Stimulated activated CD8-positive, alpha-beta memory T cell treated with anti-CD3 and anti-CD28 coated beads, Interleukin-4, amount 100 ng/mL, for 4 hours (primary cell): ENCODE measurements at places on chromosomes 5 and 9.

DNA sequence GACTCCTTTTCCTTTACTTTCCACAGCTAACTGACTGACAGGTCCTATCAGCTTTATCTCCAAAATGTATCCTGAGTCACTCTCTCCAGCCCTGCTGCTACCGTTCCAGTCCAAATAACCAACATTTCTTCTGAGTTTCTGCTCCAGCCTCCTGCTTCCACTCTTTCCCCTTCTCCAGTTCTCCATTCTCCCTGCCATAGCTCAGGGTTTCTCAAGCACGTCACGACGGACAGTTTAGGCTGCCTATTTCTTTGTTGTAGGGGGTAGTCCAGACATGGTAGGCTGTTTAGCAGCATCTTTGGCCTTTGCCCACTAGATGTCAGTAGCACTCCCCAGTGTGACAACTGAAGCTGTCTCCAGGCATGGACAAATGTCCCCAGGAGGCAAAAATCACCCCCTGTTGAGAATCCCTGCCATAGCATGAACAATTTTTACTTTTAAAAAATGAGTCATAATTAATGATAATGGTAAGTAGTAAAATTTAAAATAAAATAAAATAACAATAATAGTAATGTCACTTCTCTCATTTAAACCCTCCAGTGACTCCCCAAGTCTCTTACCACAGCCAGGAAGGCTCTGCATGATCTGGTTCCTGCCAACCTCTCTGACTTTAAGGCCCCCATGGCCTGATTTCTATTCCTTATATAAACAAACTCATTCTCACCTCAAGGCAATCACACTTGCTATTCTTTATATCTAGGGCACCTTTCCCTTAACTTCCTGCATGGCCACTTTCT lies 105.4 kb upstream of the FER start:
- DNase-seq: peak; percentile 7

DNA sequence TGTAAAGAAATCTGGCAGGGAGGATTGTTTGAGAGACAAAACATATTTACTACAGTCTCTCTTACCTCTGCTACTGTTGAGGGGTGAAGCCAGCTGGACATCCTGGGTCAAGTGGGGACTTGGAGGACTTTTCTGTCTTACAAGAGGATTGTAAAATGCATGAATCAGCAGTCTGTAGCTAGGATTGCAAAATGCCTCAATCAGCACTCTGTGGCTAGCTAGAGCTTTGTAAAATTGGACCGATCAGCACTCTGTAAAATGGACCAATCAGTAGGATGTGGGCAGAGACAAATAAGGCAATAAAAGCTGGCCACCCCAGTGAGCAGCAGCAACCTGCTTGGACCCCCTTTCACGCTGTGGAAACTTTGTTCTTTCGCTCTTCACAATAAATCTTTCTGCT lies 995.8 kb upstream of the CDH6 start:
- no peak for DNase-seq

- no peak for DNase-seq
These were observed 194.3 kb upstream of the VLDLR start for GRCh38 chr9:2427120-2427891.

GRCh38 chr9:81686614-81687520 lies 2.5 kb downstream of the TLE1 start:
- no peak for DNase-seq

- DNase-seq: no peak
These were observed 4.4 kb upstream of the PRR7 start for GRCh38 chr5:177442066-177442826.

DNA sequence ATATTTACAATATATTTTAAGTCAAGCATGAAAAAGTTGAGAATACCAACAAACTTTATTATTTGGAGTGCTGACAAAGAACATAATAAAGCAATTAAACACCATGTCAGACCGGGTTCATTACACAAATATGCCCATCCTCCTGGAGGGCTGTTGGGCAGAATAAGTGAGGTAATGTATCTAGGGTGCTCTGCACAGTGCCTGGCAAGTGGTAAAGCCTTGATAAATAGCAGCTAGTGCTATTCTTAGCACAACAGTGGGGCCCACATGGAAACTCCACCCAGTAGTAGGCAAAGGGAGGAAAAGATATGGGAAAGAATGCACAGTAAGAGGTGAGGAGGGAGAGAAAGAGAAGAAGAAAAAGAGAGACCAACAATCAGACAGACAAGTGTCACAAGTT lies 97.7 kb downstream of the SLC1A3 start:
- DNase-seq: no peak

DNA sequence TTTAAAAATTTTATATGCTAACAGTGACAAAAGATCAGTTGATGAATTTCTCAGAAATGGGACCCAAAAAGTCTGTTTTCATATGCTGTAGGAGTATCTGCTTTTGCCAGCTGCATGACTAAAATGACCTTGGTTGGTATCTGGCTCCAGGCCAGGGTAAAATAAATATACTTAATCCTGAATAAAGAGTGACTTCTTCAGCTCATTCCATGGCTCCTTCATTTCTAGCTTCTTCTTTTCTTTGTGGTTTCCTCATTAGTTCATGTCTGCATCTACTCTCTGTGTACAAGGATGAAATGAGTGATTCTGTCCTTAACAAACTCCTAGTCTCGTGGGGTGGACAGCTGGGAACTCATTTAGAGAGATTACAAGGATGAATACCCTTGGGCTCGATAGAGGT lies 36.0 kb downstream of the RCL1 start:
- DNase-seq: no peak

DNA sequence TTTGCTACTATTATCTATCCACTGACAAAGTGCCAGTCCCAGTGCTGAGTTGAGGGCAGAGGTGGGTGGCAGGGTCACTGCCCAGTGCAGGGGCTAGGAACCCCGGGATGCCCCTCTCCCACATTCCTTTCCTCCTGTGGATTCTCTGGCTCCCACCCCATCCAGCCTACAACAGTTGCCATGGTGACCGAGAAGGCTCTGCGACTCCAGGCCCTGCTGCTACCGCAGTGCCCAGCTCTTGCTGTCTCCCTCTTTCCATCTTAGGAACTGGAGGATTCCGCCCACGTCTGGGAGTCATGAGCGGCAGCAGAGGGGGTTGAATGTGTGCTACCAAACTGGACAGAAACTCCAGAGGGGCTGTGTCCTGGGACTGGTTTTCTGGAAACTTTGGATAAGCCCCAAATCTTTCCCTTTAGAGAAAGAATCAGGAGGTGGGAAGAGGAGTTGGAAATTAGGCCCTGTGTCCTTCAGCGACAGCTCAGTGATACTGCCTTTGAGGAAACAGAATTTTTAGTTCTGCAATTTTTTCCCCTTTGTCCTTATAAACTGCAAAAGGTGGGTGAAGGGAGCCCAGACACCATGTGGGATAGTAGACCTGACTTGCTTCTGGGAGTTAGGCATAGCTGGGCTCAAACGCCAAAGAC lies 20.7 kb upstream of the C5orf47 start:
- no peak for DNase-seq

DNA sequence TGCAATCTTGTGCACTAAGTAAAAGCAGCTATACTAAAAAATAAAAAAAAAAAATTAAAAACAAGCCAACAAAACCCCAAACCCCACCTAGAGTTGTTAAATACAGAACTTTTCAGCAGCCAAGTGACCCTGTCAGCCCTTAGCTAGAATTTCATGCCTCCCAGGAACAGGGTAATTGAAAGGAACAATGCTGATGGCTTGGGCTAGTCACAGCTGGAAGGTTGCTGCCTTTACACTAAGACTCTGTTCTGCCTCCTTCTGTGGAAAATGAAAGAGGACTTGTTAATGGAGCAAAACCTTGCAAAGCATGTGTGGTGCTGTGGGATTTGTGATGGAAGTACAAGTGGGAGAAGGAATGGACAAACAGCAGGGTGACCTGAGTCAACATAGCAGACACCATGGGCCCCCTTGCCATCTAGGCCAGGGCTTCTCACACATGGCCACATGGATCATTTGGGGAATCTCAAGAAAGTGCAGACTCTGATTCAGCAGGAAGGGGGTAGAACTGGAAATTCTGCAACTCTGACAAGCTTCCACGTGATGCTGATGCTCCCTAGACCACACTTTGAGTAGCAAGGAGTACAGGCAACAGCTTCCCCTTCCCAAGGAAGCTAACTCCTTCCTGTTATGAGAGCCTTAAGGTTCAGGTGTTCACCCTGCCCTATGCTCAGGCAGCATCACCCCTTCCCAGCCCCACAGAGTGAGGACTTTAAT lies 14.9 kb upstream of the TMEM252 start:
- no peak for DNase-seq

- DNase-seq: no peak
These were observed 64.0 kb downstream of the RGS7BP start for GRCh38 chr5:64569858-64570257.

DNA sequence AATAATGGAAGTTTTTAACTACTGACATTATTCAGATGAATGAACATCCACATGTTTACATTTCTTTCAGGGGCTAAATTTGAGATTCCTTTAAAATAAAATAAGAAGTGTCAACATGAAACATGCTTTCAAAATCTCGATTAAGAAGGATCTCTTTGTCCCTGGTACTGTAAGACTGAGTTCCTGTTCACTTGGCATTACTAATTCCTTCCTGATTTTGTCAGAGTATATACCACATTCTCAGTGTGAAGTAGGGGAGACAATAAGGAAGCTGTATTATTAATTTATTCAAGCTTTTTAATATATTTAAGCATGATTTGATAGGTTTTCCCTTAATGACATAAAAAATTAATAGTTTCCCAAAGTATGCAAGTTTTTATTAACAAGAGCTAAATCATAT lies 81.5 kb upstream of the GRHPR start:
- DNase-seq: no peak

- DNase-seq: no peak
These were observed 42.9 kb upstream of the HAND1 start for GRCh38 chr5:154520861-154521453.

- DNase-seq: no peak
These were observed 37.9 kb downstream of the SLC6A7 start for GRCh38 chr5:150227606-150228273.

DNA sequence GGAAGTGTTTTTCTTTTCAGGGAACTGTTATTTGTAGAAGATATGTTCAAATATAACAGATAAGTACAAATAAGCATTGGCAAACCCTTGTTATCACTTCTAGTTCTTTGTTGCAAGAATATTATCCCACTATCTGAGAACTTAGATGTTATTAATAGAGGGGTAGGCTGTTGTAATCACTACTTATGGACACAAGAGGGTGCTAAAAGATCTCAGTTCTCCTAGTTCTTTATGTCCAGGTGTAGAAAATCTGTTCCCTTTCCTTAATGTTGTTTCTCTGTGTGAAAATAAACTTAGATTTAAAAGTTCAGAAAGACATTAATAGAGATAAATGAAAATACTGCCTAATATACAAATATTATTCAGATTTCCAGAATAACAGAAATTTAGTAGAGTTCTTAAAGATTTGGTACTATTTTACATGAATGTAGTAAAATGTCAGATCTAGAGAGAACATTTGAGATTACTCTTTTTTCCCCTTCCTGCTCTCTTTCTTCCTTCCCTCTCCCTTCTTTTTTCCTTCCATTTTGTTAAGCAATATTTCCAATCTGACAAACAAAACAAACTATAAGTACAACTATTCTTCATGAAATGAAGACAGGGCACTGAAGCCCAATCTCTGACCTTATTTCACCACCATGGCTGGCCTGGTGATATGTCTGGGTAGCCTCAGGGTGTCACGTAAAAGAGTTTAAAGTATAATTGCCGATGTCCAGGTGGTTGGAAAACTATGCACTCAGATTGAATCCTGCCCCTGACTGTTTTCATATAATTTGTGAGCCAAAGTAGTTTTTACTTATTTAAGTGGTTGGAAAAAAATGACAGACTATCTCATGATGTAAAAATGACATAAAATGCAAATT lies 43.6 kb upstream of the C5orf46 start:
- no peak for DNase-seq

GRCh38 chr5:173538018-173538417 lies 78.4 kb downstream of the BOD1 start:
- no peak for DNase-seq

DNA sequence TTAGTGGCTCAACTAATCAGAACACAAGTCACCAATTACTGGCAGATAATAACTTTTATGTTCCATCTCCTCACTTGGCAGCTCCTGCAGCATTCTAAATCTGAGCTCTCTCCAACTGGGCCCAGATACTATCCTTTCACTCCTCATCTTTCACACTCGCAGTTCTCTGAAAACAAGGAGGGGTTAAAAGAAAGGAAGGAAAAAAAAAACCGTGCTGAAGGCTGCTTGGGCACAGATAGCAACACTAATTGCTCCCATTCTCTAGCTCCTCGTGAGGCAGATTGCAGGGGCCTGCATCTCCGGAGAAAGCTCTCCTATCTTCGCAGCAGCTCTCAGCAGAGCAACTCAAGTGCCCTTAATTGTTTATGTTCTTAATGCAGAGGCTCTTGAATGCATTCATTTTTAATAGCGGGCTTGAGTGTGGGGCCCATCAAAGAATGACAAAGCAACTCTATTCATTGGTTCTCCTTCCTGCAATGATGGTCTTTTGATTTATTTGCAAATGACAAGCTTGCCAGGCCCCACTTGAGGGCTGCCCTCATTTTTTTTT lies 23.9 kb downstream of the TLE1 start:
- no peak for DNase-seq

- no peak for DNase-seq
These were observed 270.2 kb downstream of the ELAVL2 start for GRCh38 chr9:23555851-23556250.

DNA sequence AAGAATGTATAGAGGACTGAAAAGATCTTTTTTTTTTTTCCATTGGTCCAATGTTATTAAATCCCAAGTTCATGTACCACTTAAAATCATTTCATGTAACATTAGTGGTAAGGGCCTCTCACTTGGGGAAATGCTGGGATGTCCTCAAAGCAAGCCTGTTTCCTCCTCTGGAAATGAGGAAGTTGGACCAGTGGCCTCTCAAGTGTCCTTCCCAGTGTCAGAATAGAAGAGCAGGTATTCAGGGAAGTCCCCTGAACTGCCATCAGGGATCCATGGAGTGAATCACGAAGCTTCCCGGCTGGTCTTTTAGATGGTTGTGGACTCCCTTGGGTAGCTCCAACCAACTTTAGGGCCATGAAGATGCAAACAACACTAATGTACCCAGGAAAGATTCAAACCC lies 55.2 kb upstream of the AFAP1L1 start:
- DNase-seq: no peak

- no peak for DNase-seq
These were observed 939.9 kb upstream of the CDH9 start for GRCh38 chr5:27978322-27978721.

DNA sequence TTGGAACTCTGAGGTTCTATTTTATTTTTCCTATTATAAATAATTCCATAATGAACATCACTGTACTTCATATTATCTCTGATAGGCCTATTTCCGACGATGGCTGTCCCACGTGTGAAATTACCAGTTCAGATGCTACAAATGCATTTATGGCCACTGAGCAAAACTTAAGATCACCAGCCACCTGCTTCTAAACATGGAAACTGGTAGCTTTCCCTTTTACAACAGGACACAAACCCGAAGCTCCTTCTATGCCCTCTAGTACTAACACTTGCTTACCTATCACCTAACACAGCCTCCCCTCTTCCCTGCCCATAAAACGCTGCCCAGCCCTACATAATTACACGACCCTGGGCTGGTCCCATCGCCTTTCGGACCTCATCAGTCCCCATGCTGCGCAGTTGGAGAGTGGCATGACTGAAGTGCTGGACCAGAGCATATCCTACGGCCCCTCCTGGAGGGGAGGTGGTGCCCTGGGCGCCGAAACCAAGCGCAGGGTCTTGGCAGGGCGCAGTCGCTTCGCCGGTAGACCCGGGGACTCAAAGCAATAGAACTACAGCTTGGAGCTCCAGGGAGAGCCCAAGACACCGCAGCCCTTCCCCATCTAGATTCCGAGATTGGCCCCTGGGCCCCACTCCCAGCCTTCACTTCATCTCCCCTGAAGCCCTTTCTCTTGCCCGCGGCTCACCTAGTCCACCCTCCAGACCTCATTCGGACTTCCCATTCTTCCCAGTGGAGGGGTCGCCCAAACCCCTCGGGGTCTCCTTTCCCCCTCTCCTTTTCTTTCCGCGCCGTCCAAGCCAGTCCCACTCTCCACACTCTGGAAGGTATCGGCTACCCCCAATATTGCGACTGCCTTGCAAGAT lies 1.0 kb upstream of the SAP30L start:
- DNase-seq: no peak
